GM18507 (cell line): ENCODE measurements at places on chromosomes 5 and 9.

DNA sequence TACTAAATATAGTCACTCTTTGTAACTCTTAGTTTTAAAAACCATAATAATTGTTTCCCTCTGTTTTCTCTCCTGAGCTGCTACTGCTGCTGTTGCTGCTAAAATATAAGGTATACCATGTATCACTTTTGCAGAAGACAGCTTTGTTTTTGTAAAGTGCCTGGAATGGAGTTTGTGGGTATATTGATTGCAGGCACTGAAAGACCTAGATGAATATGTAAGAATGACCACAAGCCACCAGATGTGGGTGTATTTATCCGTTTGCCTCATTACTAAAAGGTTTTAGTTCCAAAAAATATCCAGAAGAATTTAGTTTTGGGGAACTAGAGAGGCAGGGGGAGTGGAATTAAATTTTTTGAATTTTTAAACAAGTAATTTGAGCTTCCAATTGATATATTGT lies 151.1 kb upstream of the CDKN2B start:
- no peak for DNase-seq

DNA sequence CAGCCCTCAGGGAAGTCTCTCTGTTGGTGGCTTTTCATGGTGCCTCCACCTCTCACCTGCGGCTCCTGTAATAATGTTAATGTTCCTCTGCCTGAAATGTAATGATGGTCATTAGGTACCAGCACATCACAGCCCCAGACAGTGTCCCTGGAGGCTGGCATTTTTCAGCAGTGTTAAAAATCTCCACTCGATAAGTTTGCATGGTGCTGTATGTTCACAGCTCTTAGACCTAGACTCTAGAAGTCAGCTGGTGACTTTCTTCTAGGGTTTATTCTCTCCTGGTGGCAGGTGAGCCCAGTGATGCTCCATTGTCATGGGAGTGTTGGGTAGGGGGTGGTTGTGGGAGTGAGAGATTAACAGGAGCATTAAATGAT lies 53.1 kb downstream of the GPR107 start:
- DNase-seq, result no peak

GRCh38 chr5:131635684-131636572 lies 899 bp upstream of the RAPGEF6 start:
- no peak for DNase-seq

- DNase-seq, result no peak
These were observed 22.9 kb upstream of the ASS1 start for GRCh38 chr9:130421802-130422276.

DNA sequence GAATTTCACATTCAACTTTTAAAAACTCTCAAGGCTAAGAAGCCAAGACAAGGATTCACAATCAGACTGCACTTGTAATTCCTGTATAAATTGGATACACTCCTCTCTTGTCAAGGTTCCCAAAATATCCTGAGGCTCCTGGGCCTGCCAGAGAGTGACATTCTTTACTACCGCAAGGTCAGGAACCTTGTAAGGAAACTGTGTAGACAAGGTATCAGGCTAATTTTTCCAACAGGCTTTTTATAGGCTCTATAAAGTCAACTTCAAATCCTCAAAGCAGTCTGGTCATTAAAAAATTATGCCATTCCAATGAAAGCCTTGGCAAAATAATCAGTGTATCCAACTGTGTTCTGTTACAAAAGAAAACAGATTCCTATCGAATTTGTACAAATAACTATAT lies 15.5 kb upstream of the PAIP1 start:
- no peak for DNase-seq

DNA sequence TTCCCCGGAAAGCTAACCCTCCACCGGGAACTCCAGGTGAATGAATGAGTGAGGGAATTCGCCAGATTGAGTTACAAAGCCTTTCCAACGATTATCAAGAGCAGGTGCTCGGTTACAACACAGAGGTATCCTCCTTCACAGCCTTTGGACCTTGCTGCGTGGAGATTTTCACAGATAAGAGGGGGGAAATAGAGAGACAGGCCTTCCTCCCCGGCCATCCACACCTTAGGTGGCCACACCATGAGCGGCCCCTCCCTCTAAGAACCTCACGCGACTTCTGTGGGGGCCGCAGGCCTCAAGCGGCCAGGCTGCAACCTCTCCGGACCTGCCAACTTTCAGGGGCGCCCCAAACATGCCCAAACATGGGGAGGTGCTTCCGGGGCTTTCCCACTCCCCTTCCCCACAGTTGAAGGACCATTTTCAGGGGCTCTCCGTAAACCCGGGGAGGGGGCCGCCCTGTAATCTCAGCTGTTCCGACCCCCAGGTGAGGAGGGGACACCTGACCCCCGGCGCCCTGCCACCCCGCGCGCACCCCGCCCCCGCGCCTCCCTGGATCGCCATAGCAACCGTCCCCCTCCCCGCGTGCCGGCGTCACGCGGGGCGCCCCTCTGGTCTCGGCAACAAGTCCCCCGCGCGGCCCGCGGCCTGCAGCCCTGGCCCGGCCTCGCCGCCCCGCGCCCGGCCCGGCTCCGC lies 603 bp downstream of the DENND1A start:
- no peak for DNase-seq

DNA sequence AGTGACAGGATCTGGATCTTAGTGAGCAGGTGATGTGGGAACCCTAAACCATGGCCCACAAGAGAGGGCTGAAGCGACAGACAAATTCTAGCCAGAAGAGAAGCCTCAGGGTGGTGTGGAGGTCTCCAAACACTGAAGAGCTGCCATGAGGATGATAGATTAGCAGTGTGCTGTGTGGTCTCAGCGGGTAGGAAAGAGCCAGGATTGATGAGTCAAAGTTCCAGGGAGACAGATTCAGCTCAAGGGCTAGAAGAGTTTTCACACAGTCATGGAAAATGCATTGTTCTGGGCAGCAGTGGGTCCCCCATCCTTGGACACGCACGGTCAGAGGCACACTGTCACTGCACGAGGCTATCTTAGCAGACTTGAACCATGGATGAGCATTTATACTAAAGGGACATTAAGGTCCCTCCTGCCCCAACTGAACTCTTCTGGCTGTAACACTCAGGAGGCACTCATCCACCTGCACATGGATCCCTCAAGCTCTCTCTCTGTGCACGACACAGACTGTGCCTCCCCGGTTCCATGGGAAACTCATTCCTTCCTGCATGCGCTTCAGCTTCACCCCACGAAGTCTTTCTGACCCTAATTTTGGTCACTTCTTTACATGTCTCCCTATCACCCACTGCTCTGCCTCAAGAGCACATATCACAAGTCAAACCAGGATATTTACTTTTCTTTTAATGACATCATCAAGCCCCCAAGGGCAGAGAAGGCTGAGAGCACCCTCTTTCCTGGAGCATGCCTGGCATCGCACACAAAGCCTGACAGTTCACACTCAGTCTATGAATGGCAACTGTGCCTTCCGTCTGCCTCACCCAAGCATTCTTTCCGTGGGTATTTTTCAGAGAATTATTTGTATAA lies 84.8 kb downstream of the TLE1 start:
- no peak for DNase-seq
